Pons (tissue), 1 donor: ENCODE measurements at places on chromosomes 2 and 18.

DNA sequence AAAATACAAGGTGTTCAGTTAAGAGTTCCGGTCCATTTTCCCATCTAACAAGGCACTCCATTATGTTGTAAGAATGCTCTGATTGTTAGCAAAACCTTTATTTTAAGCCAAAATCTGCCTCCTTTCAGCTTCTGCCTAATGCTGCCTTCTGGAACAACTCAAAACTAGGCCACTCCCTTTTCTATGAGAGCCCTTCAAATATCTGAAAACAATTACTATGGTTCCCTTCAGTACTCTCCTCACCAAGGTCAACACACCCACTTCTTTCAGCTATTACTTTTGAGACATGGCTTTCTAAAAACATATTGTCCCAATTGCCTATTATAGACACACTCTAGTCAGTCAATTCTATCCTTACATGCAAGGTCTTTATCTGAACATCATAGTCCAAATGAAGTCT is 429.4 kb downstream of the ERBB4 start:
- DNase-seq = peak; percentile 32

GRCh38 chr18:55427951-55428350 is 160.0 kb downstream of the TCF4 start:
- no peak for DNase-seq

GRCh38 chr2:236830926-236831325 is 254.8 kb upstream of the COPS8 start:
- DNase-seq = no peak

GRCh38 chr18:13220361-13220991 is 1.9 kb downstream of the LDLRAD4 start:
- DNase-seq = no peak

- no peak for DNase-seq
These were observed 47.8 kb upstream of the IGFBP2 start for GRCh38 chr2:216585441-216585840.

DNA sequence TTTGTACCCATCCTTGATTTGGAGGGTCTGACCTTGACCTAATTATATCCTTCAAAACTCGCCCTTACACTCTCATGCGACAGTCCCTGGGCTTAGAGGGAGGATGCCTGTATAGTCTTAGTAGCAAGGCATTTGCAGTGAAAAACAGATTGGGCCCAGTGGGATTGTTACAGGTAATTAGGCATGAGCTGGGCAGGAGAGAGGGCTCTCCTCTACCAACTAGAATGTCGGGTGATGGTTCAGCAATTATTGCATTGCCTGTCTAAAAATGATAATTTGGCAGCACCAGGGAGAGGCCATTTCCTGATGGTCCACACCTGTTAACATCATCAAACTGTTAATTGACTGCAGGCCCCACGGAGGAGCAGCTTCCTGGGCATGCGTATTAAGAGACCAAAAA is 32.4 kb downstream of the COMMD1 start:
- DNase-seq = no peak

DNA sequence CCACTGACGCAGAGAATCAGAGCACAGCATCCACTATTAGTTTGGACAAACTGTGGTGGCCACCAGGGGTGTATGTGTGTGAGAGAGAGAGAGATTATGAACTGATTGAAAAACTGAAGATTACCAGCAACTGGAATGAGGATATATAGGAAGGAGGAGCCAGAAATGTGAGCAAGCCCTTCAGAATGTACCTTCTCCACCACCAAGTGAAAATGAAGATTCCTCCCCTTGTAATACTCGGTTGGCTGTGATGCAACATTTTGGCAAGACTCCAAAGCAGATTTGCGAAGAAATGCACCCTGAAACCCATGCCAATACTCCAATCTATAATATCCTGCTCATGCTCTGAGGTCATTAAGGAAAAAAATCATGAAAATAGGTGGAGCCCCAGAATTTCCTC is 121.2 kb upstream of the SLC35G4 start:
- no peak for DNase-seq

- DNase-seq = no peak
These were observed 129.4 kb upstream of the NCK2 start for GRCh38 chr2:105615305-105615704.

DNA sequence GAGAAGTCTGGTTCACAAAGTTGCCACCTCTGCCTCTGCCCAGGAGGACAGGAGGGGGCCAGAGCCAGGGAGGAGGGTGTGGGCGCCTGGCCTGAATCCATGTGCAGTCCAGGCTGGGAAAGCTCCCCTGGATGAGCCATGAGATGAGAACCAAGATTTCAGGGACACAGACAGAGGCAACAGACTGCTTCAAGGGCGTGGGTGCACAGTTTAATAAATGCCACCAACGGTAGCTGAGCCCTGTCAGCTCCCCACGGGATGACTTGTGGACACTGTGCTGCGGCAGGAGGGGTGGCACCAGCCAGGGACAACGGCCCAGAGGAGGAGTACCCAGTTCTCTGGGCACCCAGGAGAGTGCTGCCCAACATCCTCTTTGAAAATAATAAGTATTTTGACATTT is 15.2 kb downstream of the CAPG start:
- DNase-seq = no peak

DNA sequence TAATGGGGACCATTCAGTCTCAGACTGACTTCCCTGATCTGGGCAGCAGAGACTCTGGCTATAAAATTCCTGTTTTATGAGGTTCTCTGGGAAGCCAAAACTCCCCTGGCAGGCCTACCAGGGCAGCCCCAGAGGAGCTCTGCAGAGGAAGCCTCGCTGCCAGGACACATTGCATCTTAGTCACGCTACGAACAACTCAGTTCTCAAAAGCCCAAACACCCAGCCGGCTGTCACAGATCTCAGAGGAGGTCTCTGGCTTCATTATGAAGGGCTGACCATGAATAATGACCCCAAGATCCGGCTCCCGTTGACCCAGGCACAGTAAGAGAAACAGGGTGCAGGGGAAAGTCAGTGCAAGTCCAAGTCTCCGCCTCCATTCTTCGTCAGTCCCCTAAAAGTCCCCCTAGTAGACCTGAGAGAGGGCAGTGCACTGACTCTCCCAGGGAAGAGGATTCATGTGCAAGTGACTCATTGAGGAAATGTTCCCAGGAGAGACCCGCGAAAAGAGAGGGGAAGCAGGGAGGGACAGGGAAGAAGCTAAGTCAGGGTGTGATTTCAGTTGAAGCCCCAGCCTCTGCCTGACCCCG is 212.3 kb downstream of the CYP26B1 start:
- DNase-seq = no peak

- no peak for DNase-seq
These were observed at the start of gene M1AP for GRCh38 chr2:74648009-74648443. M1AP (minus strand) TSS chr2:74648330; CDS start chr2:74640275, 8,055 bp downstream.

- no peak for DNase-seq
These were observed 137.7 kb upstream of the UNC80 start for GRCh38 chr2:209633911-209634310.

DNA sequence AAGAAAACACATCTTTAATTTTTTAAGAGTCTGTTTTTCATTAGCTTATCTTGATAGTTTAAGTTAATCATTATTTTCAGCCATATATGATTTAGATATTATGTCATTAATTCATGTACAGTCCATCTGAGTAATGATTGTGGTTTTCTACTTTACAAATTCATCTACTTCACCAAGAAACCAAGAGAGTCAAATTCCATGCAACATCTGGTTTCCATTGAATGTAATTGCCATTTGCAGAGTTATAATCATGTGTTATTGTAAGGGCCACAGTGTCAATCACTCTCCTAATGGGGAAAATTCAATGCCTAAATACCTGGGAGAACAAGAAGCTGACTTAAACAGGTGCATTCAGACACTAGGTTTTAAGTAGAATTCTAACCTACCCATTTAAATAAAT is 217.2 kb upstream of the OSR1 start:
- no peak for DNase-seq

- DNase-seq = no peak
These were observed 237.5 kb downstream of the LDLRAD4 start for GRCh38 chr18:13455960-13456481.

DNA sequence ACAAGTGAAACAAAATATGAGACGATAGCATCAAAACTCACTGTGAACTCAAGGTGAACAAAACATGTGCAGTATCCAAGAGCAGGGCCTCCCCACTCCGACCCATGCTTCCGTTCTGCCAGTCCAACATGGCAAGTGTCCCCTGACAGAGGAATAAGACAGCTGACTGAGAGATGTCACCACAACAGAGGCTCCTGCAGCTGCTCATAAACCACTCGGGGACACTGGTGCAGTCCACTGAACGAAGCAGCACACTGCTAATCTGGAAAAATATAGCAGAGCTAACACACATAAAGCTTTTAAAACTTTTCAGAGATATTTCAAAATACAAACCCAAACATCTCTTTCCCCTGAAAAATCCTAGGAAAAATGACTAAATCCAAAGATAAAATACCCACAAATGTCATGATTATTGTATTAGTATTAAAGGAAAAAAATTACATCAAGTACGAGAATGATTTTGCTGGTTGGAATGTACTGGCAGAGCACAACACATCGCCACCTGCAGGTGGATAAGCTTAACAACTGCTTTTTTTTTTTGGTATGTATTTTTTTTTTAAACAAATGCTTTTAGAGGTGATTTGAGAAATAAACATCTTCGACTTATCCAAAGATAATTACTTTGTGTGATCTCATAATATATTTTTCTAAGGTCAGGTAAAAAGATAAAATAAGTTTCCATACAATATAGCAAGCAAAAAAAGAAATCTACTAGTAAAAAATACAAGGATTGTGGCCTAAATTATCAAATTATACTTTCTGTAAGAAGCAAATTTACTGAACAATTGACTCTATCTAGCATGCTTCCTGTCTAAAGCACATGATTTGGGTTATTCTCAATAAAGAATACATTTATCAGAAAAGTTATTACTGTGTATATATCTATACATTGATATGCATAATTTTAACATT is 18.6 kb downstream of the THADA start:
- peak; percentile 59 for DNase-seq

- DNase-seq = no peak
These were observed 21.2 kb upstream of the ZDBF2 start for GRCh38 chr2:206253125-206253776.

DNA sequence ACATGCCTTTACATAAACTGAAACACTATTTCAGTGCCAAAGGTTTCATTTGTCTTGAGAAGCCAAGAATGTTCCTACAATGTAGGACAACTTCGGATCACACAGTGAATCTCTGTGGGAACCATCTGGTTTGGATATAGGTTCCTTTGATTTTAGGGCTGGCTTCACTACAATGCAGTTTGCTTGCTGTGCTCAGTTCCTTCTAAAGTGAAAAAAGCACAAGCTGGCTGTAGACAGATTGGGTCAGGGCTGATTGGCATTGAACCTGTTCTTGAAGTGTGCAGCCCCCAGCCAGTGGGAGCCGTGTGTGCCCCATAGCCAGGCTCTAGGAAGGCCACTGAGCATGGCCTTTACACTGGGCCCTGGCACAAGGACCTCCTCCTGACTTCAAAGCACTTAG is 167.9 kb upstream of the HNRNPA3 start:
- no peak for DNase-seq

DNA sequence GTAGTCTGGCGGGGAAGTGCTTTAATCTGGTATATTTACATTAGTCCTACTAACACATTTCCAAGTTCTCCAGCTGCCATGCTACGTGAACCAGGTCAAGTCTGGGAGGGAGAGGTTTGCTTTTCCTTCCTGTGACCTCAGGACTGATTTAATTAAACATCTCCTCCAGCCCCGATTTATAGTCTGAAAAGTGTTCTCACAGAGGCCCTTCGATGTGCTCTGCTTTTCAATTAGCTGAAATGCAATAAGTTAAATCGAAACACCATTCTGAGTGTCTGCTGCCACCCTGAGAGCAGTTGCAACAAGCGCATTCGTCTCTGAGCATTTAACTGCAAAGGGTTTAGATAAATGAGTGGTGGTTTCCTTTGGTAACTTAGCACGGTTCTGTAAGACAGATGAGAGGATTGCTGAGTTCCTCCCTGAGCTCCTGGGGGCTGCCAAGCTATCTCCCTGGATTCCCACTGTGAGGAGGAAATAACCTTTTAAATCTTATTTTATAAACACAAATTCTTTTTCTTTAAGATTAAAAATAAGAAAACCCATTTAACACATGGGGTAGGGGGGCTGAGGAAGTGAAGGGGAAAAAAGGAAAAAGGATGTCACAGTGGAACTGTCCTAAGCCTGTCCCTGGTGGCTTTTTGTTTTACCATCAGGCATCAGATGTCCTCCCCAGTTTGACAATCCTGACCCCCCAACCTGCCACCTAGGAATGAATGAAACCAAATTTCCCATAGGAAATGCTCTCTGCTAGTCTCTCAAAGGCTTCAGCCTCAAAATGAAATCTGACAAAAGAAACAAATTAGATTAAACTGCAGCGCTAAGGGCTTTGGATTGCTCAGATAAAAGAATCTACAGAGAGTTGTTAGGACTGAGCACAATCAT is 56.5 kb upstream of the CREB1 start:
- DNase-seq = peak; percentile 97

GRCh38 chr2:95268211-95269035 is 5.8 kb upstream of the PROM2 start:
- DNase-seq = no peak

- peak; percentile 31 for DNase-seq
These were observed 44.7 kb upstream of the SNED1 start for GRCh38 chr2:240953426-240954410.

DNA sequence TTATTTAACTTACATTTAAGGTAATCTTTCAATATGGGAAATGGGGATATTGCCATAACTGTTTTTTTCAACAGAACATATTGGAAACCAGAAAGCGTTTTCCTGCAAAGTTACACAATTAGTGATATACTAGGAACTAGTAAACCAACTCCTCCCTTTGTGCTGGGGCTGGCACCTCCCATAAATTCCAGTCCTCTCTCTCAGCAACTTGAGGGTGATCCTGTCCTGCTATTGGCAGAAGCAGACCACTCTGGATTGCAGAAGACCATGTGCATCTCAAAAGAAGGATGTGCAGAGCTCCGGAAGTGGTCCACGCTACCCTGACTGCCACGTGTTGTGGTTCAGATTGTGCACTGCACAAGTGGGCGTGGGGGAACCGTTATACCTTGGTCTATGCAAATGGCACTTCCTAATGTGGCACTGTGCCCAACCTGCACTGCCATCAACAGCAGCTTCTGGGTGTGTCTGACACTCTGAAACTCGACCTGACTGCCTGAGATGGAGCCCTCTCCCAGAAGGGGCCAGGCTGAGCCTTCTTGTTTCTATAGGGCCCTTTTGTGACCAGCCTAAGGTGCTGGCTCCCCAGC is 219.2 kb downstream of the ZNF516 start:
- no peak for DNase-seq
